ENCODE measurements at places on chromosomes 4 and X. TPM values are rescaled to one million over a fixed set of nuclear protein-coding genes. Genes with fewer than 3 reads are reported as not detected.
A peak's percentile ranks its signal among the peaks of the same experiment; 100 is the strongest.

ABRAXAS1 gene
- 4.5 TPM for polyA plus RNA-seq

USP17L30 gene
- polyA plus RNA-seq, result not detected

NLGN4X gene
- polyA plus RNA-seq, result 0.37 TPM

ARHGAP24 gene
- polyA plus RNA-seq, result 13.4 TPM

SYN1 gene
- polyA plus RNA-seq, result 1.7 TPM

CD38 gene
- 0.83 TPM for polyA plus RNA-seq

KCND1 gene
- 0.68 TPM for polyA plus RNA-seq

GRCh38 chr4:20283039-20283438, 31.3 kb downstream of the SLIT2 start:
- DNase-seq, result no peak

DNA sequence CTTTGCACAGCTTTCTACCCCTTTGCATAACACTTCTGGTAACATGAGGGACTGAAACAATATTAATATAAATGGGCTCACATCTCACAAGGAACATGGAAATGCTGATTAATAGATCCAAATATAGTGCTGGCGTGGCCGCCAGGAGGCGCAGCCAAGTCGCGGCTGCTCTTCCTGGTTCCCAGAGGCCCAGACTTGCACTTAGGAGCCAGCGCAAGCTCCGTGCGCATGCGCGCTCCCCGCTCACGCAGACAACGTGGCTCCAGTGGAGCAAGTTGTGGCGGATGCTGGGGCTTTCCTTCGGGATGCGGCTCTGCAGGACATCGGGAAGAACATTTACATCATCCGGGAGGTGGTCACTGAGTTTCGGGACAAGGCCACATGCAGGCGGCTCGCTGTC, 318.3 kb upstream of the SLC7A11 start:
- no peak for DNase-seq

DNA sequence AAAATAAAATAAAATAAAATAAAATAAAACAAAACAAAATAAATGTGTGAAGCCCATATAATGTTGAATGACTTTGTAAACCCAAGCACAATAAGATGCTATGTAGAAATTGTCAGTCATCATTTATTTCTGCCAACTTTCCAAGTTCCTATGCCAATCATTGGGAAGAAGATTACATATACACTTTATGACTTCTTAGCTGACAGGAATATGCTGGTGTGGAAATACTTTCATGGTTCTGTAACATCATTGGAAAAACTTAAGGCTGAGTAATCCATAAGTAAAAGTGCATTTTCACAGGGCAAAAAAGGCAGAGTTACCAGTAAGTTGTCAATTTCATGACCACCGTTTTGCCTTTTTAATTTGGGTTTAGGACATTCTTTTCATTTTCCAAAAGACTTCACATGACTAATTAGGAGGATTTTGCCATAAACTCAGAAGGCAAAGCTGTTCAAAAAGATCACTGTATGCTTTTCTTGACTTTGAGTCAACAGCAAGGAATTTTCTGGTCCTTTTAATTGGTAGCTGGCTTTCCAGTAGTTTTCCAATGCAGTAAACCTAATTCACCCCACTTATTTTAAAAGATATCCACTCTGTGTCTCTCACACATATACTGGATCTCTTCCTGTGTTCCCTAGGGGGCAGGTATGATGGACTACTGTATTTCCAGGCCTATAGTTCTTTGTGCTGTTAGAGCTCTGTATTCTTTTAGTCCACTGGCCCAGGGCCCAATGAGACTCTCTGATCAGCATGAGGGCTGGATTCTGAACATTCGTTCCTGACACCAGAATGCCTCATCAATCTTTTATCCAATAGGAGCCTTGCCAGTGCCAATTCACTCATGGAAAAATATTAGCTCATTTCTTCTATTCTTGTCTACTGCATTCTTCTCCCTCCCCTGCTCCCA, 26.2 kb upstream of the SCRG1 start:
- no peak for DNase-seq

DNA sequence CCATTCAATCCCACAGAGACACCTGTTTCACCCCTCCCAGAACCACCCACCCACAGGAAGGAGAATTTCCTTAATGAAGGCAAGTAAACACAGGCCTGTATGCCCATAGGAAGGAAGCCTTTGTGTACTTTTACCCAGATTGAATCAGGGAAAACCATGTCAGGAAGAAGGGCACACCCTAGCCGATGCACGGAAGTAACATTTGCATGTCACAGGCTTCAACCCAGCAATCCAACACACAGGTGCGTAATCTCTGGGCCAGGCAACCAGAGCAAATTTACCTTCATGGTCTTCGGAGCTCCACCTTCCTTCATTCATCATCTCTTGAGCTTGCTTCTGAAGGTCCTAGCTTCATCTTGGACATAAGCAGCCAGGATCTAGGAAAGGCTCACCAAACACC, 206.3 kb downstream of the SHROOM3 start:
- DNase-seq, result peak; percentile 53

GRCh38 chr4:148259841-148260240, 182.4 kb downstream of the NR3C2 start:
- DNase-seq, result no peak

- no peak for DNase-seq
Measured at GRCh38 chr4:182177166-182177565, 66.0 kb upstream of the TENM3 start.

DNA sequence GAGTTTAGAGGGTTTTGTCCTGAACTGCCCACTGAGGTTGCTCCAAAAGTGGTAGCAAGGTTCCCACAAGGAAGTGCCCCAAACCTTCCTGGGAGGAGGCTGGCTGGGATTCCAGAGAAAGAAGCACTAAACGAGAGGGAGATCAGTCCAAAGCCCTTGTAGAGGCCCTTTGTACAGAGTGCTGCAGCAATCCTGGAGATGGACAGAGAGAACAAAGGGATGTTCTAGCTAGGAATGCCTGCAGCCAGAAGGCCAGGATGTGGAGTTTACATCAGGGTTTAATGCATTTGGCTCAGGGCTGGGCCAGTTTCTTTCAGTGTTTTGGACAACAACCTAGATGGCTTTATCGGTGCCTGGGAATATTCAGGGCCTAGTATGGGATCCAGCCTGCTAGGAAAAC, 2155.1 kb upstream of the AGA start:
- no peak for DNase-seq

GRCh38 chr4:10260777-10261176, 144.2 kb upstream of the WDR1 start:
- no peak for DNase-seq

DNA sequence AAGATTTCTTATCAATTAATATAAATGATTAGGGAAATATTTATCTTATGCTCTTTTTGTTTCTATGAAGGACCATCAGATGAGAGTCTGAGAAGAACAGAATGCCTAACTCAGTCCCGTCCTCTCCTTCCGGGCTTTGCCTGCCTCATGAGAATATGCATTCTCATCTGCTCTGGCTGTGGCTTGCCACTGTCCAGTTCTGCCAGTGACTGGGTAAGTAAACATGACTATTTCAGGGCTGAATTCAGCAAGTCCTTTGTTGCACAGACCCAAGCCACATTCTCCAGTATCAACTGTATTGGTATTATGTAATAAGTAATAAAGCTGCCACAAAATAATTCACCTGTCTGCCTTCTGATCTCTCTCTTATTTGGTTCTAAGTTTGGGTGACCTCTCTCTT, 110.7 kb downstream of the WDFY3 start:
- peak; percentile 17 for DNase-seq

DNA sequence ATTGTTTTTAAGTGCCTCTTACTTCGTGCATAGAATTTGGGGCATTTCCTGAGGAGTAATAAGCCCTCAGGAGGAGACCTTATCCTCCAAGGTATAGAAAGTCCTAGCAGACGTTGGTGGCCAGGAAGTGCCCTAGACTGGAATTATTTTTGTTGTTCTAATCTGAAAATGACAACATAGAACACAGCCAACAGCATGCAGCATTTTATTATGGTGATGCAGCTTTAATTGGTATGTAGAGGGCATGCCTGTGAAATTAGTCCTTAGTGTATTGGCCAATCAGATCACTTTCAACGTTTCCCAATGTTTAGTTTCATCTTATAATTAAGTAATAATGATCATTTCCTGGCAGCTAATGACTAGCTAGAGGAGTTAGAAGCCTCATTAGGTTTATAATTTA, 199.2 kb downstream of the SHROOM3 start:
- DNase-seq, result no peak

GRCh38 chrX:16160729-16161128, 6.6 kb upstream of the MAGEB17 start:
- DNase-seq, result no peak

DNA sequence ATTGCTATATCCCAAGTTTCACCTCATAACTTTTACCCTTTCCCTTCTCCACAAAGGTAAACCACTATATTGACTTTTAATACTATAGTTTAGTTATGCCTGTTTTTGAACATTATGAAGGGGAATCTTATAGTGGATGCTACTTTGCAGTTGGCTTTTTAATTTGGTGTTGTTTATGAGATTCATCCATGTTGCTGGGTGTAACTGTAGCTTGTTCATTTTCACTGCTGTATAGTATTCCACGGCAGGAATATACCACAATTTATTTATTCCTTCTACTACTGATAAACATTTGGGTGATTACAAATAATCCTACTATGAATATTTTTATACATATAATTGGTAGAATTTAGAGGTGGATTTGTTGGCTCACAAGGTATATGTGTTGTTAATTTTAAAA, 88.4 kb upstream of the NALF2 start:
- DNase-seq, result no peak

- DNase-seq, result no peak
Measured at GRCh38 chr4:110248831-110249253, 50.4 kb upstream of the ELOVL6 start.

DNA sequence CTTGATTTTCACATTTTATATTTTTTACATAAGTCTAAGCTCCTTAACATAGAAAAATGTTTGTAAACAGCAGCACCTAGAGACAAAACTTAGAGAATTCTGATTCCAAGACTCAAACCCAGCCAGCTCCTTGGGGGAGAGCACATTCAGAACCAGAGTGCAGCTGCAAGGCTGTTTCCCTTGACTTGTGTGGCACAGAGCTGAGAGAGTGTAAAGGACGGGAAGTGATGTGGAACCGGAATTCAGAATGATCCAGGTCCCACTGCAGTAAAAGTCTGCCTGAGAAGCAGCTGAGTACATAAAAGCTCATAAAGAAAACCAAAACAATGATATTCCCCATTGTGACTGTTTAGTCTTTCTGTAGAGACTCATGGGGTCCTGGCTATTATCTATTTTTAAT, 713.8 kb downstream of the RAB28 start:
- DNase-seq, result no peak

DNA sequence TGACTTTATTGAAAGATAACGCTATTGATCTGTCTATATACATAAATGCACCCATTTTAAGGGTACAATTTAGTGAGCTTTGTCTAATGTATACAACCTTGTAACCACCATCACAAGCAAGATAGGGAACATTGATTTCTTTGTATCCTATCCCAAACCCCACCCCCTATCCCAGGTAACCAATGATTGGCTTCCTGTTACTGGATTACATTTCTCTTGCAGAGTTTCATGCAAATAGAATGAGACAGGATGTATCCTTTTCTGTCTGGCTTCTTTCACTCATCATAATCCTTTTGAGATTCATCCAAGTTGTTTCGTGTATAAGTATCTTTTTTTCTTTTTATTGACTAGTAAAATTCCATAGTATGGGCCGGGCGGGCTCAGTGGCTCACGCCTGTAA, 1.6 kb upstream of the GRIPAP1 start:
- no peak for DNase-seq

- DNase-seq, result no peak
Measured at GRCh38 chr4:56463711-56464110, 3.7 kb upstream of the SRP72 start.

- DNase-seq, result no peak
Measured at GRCh38 chr4:183968931-183969330, 63.8 kb downstream of the STOX2 start.

DNA sequence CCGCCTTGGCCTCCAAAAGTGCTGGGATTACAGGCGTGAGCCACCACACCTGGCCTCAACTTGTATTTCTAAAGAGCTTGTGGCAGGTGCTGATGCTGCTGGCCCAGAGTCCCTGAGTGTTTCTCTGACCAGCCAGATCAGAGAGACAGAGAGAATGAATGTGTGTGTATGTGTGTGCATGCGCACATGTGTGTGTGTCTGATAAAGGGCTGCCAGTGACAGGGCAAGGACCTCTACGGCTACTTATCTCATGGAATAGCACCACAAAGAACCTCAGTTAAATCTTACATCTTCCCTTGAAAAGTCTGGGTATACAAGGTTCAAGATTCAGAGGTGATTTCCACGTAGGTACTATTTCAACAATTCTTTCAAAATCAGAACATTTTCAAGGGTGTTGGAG, 86.0 kb downstream of the SCD5 start:
- no peak for DNase-seq

- DNase-seq, result no peak
Measured at GRCh38 chr4:114334884-114335330, 263.7 kb upstream of the UGT8 start.

DNA sequence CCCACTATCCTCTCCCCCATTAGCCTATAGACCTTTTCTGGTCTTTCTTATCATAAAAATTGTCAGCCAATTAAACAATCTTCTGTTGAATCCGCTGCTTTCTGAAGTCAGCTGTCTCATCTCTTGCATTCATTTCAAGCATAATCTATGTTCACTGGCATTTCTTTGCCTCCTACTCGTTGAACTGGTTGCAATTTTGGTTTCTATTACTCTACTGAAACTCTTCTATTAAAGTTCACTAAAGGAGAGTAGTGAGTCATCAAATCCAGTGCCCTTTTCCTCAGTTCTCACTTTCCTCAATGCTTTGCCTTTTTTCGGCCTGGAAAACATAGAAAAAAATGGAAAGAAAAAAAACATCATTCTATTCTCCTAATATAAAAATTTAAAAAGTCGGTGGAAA, 23.9 kb upstream of the CXCL13 start:
- no peak for DNase-seq

DNA sequence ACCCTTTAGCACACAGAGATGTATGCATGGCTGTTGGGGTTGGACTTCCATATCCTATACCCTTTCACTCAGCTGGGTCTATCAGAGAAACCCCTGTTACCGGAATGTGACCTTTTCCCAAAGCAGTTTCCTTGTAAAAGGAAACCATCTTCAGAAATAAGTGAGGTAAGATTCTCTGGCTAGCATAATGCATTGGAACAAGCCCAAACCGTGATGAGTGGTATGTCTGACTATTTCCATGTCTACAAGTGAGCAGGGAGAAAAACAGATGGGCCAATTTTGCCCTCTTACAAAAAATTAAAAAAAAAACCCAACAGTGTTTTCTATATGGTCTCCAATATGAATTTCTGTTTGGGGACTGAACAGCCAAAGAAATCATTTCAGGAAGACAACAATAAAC, 283.9 kb downstream of the SMARCA1 start:
- no peak for DNase-seq

GRCh38 chr4:138650929-138651448, 364.6 kb upstream of the NOCT start:
- no peak for DNase-seq
